ENCODE measurements at places on chromosomes 12 and 14. TPM values are rescaled to one million over a fixed set of nuclear protein-coding genes. Genes with fewer than 3 reads are reported as not detected.

DNA sequence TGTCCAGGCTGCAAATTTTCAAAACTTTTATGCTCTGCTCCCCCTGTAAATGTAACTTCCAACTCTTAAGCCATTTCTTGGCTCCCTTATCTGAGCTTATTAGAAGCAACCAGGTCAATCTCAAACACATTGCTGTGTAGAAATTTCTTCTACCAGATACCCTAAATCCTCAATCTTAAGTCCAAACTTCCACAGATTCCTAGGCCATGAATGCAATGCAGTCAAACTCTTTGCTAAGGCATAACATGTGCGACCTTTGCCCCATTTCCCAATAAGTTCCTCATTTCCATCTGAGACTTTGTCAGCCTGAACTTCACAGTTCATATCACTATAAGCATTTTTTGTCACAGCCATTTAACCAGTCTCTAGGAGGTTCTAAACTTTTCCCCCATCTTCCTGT, 64.5 kb downstream of the TMTC3 start:
- no peak for DNase-seq

DNA sequence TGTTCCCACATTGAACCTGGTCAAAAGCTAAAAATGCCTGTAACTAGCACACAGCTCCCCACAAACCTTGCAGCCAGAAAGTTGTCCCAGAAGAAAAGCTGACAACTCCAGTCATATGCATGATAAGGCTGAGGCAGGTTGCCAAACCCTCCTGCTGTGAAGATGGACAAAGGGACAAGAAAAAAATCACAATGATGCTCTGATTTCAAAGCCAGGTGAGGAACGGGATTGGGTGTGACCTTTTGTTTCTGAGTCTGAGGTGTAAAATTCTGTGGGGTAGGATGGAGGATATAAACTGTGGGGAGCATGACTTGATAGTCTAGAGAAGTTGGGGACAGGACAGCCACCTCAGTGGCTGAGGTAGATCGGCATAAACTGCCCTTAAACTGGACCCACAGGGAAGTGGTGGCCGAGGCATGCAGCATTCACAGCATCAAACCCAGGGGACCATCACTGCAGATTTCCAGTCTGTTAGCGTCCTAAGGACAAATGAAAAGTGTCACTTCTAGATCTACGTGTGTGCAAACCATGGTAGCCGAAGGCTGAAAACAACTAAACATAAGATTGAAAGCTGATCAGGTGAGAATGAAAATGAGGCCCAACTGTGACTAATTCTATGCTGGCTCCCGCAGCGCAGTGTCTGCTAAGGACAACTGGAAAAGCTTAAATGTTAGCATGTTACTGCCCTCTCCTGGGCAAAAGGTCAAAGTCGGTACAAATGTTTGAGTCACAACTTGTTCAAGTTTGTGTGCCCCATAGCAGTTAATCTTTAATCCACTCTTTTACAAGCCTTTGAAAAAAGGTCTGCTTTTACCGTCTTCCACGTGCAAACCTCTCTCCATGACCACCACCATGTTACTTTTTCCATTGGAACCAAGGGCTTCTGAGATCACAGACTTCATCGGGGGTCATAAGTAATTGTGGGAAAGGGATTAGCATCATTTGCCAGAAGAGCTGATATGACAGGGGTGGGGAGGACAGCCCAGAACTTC, 39.8 kb downstream of the GRIN2B start:
- DNase-seq = peak; percentile 1

DNA sequence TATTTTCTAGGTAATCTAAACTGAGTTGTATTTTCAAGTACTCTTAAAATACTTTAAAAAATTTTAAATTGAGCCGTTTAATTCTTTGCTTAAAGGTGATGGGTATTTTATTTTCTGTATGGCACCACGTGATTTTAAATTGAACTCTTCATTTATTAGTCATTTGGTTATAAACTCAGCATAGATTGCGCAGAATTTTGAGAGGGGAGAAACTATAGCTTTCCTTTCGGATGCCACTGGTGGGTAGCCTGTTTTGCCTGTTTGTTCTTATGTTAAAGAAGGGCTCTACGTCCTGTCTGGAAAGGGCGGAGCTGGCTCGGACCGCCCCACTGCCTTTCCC, 411 bp upstream of the STYX start:
- DNase-seq = no peak

- DNase-seq = no peak
Observed at GRCh38 chr14:64059454-64060198, 206.8 kb downstream of the SYNE2 start.

DNA sequence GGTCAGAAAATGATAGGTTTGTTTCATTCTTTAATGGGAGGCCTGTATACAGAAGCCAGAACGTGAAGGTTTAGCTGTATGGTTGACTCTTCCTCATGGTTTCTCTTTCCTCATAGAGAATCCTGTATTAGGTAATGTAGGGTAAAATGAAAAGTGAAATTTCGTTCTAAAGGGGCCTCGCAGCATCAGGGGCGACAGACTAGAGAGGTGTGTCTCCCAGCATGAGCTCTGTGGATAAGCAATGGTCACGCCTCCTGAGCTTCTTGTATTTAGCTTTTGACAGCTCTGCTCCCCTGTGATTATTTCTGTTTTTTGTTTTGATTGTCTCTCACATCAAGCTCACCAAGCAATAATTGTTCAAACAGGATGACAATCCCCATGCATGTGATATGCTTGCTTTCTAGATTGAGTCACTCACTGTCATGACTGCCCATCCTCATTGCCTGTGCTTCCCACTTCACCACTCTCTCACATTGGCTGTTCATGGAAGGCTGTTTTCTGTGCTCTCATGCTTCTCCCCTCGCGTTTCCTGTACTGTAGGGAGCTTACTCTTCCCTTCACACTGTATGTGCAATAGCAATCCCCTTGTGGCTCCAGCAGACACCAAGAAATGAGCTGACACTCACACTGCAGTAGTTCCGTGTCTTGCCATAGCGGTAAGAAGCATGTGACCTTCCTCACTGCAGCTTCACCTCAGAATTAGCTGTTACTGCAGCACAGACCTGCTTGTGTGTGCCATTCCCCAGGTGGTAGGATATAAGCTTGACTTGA, 44.0 kb downstream of the RAD52 start:
- DNase-seq = no peak

DNA sequence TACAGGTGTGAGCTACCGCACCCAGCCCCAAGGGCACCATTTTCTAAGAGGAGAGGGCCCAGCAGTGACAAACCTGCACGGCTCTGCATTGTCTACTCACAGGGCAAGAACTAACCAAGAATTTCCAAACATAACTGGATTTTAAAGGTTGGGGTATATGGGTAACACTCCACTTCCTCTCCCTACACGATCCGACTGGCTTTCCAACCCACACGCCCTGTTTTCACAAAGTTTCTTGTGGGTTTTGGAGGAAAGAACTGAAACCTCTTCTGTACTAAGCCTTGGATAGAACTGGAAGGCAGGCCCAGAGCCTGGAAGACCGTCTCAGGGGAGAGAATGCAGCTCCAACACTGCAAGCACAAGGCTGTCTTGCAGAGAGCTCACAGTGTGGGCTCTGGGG, 24.9 kb downstream of the SNRNP35 start:
- DNase-seq = no peak

DNA sequence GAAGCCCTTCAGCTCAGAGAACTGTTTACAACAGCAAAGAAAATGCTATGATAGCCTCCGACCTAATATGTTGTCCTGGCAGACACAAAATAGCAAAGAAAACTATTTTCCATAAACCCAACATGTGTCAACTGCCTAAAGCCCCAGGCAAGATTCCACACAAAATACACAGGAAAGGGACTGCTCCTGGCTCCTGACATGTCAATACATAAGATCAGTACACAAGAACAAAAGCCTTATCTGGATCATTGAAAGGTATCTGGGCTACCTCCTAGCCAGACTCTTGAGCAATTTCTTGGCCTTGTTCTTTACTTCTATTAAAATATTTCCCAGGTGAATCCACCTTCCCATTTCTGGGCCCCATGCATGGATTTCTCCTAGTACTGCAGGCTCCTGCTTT, 242.3 kb upstream of the GRIP1 start:
- DNase-seq = no peak

Gene CLMN
- 8.4 TPM for total RNA-seq

Gene FOXN4
- total RNA-seq = not detected
